Kidney epithelial cell (primary cell): ENCODE measurements at places on chromosomes 2 and 18.

GRCh38 chr2:148680462-148680861 is 35.9 kb downstream of the EPC2 start:
- no peak for DNase-seq

- no peak for DNase-seq
Observed at GRCh38 chr2:80852808-80853139, 548.2 kb upstream of the LRRTM1 start.

DNA sequence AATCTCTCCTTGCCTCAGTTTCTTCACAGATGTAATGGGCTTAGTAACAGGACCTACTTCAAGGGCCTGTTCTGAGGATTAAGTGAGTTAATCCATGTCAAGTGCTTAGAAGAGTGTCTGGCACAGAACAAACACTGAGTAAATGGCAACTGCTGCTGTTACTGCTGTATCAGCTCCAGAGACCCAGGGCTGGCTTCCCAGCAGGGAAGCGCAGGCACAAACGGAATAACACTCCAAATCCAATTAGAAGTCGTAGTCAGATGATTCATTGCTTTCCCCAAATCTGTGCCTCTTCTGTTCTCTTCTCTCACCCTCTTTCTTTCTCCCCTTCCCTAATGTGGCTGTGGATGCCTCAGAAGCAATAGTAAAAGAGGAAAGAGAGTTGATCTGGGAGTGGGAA is 101.1 kb upstream of the FZD7 start:
- DNase-seq: no peak

DNA sequence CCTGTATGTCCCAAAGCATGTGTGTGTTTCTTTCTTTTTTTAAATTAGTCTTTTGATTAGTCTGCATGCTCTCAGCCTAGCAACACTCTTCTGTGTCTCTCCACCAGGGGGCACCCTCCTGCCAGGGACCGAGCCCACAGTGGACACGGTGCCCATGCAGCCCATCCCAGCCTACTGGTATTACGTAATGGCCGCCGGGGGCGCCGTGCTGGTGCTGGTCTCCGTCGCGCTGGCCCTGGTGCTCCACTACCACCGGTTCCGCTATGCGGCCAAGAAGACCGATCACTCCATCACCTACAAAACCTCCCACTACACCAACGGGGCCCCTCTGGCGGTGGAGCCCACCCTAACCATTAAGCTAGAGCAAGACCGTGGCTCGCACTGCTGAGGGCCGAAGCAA is 93.8 kb downstream of the NRP2 start:
- DNase-seq: no peak

- DNase-seq: no peak
Observed at GRCh38 chr2:120953843-120954584, 218.3 kb downstream of the GLI2 start.

- no peak for DNase-seq
Observed at GRCh38 chr2:233424154-233424951, 70.1 kb downstream of the DGKD start.

DNA sequence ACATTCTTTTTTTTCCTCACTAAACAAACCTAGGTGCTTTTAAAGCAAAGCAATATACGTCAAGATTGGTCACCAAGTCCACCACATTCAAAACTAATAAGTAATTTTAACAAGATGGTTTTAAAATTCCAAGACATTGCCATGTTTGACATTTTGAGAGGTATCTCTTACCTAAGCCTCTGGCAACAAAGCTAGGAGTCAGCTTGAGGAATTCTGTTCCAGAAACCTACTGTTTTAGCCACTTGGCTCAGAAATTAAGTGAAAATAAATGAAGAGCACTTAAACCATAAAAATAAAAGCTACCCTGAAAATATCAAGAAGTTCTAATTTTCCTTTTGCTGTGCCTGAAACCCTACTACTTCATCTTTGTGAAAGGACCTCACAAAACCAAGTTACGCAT is 30.0 kb upstream of the CHMP3 start:
- DNase-seq: no peak

- no peak for DNase-seq
Observed at GRCh38 chr2:181684454-181685149, 4.3 kb upstream of the NEUROD1 start.

GRCh38 chr2:232139786-232140562 is 178.5 kb downstream of the DIS3L2 start:
- no peak for DNase-seq

GRCh38 chr18:50447102-50447741 is 72.4 kb downstream of the SKA1 start:
- DNase-seq: no peak

DNA sequence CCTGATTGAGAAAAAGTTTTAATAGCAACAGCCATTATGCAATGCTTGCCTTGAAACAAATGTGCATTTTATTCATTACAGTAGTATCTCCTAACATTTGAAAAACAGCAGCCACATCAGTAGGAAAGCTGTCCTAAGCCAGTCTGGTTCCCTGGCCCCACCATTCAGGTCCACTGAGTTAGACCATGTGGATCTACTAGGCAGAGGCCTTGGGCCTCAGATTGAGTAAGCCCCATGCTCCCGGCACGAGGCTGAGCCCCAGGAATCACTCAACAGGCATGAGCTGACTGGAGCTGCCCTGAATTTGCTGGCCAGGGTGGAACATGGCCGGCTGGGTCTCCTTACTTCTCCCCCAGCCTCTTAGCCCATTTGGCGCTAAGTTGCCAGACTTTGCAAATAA is 103.4 kb downstream of the ZFP36L2 start:
- no peak for DNase-seq

DNA sequence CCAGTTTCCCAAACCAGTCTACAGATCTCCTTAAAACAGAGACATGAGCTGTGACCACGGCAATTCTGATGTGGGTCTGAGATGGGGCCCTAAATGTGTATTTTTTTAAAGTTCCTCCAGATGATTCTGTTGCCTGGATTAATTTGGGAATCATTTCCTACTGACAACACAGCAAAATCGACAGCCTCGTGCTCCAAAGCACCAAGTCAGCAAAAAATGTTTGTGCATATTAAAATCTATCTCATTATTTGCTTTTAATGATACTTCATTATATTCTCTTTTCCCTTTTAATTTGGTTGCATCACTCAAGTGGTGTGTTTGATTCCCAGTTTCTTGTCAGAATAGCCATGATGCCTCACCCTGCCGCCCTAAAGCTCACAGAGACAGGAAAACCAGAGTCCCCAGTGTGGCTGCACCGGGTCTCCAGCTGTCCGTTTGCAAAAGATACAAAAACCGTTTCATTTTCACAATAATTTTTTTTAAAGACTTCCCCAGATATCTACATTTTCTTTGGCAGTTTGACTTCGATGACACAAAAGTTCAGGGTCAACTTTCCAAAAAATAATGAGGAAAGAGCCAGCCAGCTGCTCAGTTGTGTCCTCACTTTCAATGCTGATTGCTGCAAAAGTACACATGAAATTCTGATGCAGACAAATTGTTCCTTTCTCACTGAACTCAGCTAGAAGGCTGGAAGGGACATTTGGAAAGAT is 443.2 kb upstream of the ID2 start:
- DNase-seq: no peak

GRCh38 chr2:209519906-209520305 is 96.1 kb downstream of the MAP2 start:
- no peak for DNase-seq

DNA sequence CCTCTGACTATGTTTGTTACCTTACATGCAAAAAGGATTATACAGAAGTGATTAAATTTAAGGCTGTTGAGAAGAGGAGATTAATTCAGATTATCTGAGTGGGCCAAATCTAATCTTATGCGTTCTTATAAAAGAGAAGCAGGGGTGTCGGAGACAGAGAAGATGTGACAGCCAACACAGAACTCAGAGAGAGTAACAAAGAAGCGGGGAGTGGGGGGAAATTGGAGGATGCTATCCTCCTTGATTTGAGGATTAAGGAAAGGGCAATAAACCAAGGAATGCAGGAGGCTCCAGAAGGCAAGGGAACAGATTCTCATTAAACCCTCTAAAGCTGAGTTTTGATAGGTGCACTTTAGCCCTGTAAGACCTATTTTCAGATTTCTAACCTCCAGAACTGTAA is 291.3 kb upstream of the REG3G start:
- no peak for DNase-seq

DNA sequence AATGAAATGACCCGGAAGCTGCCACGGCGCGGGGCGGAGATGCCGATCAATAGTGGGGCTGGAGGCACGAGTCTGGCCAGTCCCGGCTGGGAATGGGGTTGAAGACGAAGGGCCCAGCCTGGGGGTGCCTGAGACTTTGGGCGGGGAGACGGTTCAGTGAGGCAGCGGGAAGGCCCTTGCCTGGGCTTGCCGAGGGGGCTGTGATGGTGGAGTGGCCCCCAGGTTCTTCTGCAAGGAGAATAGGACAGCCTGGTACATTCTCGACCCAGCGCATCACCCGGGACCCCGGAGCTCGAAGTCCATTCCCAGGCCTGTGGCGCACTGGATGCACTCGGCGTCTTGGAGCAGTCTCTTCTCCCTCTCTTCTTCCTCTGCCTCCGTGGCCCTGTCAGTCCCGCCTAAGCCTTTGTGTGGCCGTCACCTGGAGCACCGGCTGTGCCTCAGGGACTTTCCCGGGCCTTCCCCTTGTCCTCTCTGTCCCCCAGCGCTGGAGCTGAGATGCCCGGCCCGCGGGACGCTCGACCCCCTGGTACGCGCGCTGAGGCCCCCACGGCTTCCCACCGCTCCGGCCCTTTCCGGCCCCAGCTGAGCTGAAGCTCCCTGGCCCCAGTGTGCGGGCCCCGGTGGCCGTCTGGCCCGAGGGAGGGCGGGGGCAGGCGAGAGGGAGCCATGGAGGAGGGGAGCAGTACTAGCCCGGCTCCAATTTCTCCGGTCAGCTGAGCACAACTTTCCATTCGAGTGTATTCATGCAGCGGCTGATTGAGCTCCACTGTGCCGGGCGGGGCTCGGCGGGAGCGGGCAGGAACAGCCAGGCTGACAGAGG is 8.0 kb downstream of the SIX3 start:
- DNase-seq: no peak

- no peak for DNase-seq
Observed at GRCh38 chr2:3807853-3808252, 104.5 kb downstream of the DCDC2C start.

- DNase-seq: no peak
Observed at GRCh38 chr2:172113617-172114016, 10.9 kb upstream of the DLX2 start.

DNA sequence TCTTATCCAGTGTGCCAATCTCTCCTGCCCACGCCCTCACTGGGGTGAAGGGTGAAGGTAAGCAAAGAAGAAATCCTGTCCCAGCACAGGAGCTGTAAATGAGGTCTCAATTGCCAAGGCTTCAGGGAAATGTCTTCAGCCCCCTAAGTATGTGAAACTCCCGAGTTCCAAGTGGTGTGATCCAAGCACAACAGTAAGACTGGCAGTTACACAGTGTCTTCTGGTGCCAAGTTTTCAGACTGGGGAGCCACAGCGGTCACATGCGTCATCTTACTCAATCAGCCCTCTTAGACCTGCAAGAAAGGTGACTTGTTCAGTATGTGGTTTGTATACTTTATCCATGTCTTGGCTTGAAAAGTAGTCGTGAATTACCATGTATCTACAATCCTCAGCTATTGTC is 55.0 kb upstream of the SPRED2 start:
- DNase-seq: no peak

- DNase-seq: no peak
Observed at GRCh38 chr2:191114403-191114886, 36.3 kb downstream of the STAT4 start.

DNA sequence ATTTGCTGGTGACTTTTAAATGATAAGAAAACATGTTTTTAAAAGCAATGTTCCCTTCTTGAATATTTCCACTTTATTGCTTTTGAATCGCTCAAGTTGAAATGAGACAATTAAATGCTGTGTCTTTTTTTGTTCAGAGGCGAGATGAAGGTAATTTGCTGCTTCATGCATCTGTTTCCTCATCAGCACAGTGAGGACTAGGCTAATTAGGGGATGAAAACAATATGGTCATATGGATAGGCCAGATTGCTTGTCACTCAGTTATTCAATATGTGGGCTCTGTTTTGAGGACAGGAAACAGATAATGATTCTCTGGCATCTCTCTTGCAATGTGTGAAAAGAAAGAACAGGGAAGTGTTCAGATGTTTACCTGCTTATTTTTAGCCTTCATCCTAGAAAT is 61.0 kb downstream of the ERBB4 start:
- DNase-seq: no peak

DNA sequence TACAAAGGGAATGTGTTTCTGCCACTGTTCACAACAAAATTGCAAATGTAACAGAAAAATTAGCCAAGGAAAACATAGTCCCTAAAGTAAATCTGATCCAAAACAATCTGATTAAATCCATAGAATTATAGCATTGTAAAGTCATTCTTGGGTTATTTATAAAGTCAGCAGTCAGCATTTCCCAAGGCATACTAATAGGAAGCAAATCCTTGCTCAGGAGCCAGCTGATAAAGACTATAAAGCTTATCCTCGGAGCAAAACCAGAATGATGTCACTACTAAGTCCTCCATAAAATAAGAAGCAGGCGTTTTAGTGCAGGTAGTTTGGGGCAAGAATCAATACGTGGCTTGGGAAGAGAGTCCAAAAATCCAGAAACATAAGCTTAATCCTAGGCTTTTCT is 67.3 kb upstream of the CSRNP3 start:
- no peak for DNase-seq

DNA sequence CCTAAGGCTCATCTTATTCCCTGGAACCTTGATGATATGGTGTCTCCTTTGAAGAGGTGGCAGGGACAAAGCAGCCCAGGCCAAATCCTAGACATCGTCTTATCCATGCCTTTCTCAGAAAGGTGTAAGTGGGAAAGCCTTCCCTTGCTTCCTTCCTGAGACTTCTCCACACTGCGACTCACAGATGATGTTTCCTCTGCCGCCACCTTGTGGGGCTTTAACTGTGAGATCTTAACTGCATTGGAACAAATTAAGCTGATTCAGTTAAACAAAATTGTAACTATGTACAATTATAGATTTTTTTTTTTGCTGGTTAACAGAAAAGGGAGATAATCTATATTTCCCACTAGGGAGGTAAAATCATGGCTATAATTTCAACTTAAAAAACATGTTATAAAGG is 10.0 kb upstream of the GCA start:
- DNase-seq: no peak

- peak; percentile 12 for DNase-seq
Observed at GRCh38 chr2:51782921-51783765, 751.2 kb upstream of the NRXN1 start.

DNA sequence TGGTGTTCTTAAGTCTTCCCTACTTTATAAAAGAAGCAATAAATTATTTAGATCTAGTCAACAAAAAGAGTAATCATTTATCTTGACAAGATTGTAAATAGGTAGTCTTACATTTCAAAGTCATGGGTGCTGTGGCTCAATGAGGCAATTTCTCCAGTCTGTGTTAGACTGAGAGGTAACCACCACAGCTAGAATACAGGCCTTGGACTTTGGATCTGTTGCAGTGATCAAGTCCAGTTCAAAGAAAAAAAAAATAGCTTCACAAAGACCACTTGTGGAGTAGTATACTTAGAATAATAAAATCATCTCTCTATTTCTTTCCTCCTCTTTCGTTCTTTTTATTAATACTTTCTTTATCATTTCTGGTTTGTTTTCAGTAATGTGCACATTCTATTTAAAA is 93.1 kb upstream of the FSIP2 start:
- DNase-seq: no peak

DNA sequence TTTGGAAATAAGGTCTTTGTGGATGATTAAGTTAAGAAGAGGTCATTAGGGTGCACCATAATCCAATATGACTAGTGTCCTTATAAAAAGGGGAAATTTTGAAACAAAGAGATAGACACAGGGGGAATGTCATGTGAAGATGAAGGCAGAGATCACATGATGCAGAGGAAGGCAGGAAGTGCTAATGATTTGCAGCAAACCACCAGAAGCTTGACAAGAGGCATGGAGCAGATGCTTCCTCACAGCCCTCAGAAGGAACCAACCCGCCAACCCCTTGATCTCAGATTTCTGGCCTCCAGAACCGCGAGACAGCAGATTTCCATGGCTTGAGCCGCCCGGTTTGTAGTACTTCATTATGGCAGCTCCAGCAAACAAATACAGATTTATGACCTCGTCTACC is 17.4 kb upstream of the SMARCAL1 start:
- DNase-seq: no peak
